ENCODE measurements at places on chromosomes 16 and 17. TPM values are rescaled to one million over a fixed set of nuclear protein-coding genes. Genes with fewer than 3 reads are reported as not detected.

Gene SLC25A11
- total RNA-seq, result 70.4 TPM

Gene PNMT
- 1.9 TPM for total RNA-seq

Gene AHSP
- total RNA-seq, result not detected

DNA sequence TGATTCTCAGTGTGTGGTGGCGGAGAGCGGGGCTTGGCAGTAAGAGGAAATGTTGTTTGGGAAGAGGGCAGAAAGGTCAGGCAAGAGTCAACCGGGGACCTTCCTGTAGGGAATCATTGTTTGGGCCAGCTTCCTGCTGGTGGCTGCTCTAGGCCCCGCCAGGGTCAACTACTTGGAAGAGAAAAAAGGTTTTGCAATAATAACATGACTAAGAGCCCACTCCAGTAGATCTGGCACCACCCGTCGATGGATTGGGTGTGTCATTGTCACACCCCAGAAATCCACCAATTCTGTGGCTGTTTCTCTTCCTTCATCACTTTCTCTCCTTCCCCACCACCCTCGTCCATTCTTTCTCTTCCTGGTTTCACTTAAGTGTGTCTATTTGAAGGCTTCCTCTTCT, 4.2 kb upstream of the KRT24 start:
- H3K36me3 ChIP-seq, result no peaks in the 10 kb centered on the region
- no peaks in the 10 kb centered on the region for H3K27me3 ChIP-seq
- no peak overlapping the region for H3K27ac ChIP-seq
- no peak overlapping the region for H3K4me3 ChIP-seq

- H3K27ac ChIP-seq, result peak overlapping the region; percentile 43
- peaks cover 28% of the 10 kb centered on the region for H3K4me1 ChIP-seq
- no peaks in the 10 kb centered on the region for H3K27me3 ChIP-seq
- H3K4me3 ChIP-seq, result no peak overlapping the region
Observed at GRCh38 chr17:67477687-67478086, 100.6 kb downstream of the PITPNC1 start.

GRCh38 chr17:751269-752001, 629 bp downstream of the GEMIN4 start:
- peak overlapping the region; percentile 96 for H3K4me3 ChIP-seq
- DNase-seq, result peak; percentile 33
- no peak overlapping the region for H3K27ac ChIP-seq
- no peaks in the 10 kb centered on the region for H3K27me3 ChIP-seq
- H3K4me1 ChIP-seq, result peaks cover 6% of the 10 kb centered on the region
- H3K36me3 ChIP-seq, result peaks cover 25% of the 10 kb centered on the region

GRCh38 chr16:11561454-11561805, 25.3 kb downstream of the LITAF start:
- 0 out of 2 replicates have a peak overlapping the region, but pooled peaks have one; percentile 6 for H3K4me3 ChIP-seq
- no peaks in the 10 kb centered on the region for H3K27me3 ChIP-seq
- peaks cover 39% of the 10 kb centered on the region for H3K4me1 ChIP-seq
- peak overlapping the region; percentile 84 for H3K27ac ChIP-seq

DNA sequence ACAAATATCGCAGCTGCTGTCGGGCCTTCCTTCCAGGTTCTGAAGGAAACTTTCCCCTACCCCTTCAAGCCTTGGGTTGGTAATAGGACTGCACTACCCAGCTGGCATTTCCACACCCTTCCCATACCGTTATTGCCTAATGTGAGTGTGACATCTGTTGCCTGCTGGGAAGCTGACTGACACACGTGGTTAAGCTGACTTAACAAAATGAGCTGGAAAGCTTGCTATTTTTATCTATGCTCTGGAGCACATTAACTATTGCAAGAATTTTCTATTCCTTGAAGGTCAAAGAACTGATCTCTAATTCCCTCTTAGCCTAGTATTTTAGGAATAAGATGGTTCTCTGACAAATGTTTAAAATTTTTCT, 79.5 kb downstream of the PMP22 start:
- no peak for DNase-seq
- no peak overlapping the region for H3K4me3 ChIP-seq
- no peaks in the 10 kb centered on the region for H3K27me3 ChIP-seq
- no peaks in the 10 kb centered on the region for H3K36me3 ChIP-seq

- DNase-seq, result no peak
- H3K36me3 ChIP-seq, result no peaks in the 10 kb centered on the region
- H3K27me3 ChIP-seq, result no peaks in the 10 kb centered on the region
Observed at GRCh38 chr17:46158323-46159296, 34.6 kb downstream of the KANSL1 start.

GRCh38 chr16:7912132-7912531, 579.5 kb downstream of the RBFOX1 start:
- H3K36me3 ChIP-seq, result no peaks in the 10 kb centered on the region
- no peak overlapping the region for H3K4me3 ChIP-seq

- no peak overlapping the region for H3K27ac ChIP-seq
- no peaks in the 10 kb centered on the region for H3K4me1 ChIP-seq
- no peak overlapping the region for H3K4me3 ChIP-seq
- H3K27me3 ChIP-seq, result no peaks in the 10 kb centered on the region
- H3K36me3 ChIP-seq, result no peaks in the 10 kb centered on the region
Observed at GRCh38 chr16:14958970-14959369, 15.9 kb upstream of the PDXDC1 start.

All from GM23338 (cell line).